ENCODE measurements at places on chromosomes 1 and 21.

DNA sequence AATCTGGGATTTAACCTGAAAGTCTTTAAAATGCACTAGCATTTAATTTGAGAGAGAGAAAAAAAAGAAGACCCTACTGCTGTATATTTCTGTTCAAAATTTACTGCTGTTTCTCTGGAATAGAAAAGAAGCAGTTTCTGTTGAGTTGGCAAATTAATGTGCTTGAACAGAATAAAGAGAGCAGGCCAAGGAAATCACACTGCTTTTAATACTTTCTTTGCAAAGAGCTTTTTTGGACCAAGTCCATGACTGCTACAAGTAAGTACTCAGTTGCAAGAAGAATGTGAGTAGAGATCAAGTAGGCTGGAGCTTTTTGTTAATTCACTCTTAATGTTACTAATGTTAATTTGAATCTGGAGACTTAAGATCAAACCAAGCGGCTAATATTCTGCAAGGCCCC is 336.2 kb upstream of the SGIP1 start:
- DNase-seq: no peak

DNA sequence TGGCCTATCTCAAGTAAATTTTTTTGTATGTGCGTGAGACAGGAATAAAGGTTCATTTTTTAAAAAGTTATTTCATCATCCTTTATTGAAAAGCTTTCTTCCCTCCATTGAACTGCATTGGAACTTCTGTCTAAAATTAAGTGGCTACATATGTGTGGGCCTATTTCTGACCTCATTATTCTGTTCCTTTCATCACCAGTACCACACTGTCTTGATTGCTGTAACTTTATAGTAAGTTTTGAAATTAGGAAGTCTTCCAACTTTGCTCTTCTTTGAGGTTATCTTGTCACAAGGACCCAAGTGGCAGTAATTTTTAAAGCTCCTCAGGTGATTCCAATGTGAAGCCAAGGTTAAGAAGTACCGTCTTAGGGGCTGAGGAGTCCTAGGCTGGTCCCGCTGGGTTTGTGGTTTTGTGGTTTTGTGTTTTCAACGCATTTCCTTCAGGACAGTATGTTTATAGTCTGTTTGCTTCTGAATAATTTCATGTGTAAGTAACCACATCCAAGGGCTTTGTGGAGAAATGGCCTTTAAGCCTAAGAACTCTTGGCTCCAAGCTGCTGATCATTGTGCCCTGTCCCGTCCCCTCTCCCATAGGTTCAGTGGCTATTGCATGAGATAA is 12.4 kb upstream of the SCAF4 start:
- DNase-seq: no peak

DNA sequence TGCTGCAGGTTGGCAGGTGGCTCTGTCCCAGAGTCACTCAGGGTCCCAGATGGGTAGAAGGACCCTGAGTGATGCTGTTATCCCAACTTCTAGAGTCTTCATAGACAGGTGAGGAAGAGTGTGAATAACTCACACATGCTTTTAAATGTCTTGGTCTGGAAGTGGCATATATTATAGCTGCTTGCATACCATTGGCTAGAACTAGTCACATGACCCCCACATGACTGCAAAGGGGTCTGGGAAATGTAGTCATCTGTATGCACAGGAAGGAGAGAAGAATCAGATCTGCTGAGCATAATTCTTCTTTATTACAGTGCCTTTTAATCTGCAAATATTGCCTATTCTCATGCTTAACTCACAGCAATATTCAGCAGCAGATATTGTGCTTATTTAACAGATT is 28.2 kb upstream of the KLHDC7A start:
- DNase-seq: no peak

DNA sequence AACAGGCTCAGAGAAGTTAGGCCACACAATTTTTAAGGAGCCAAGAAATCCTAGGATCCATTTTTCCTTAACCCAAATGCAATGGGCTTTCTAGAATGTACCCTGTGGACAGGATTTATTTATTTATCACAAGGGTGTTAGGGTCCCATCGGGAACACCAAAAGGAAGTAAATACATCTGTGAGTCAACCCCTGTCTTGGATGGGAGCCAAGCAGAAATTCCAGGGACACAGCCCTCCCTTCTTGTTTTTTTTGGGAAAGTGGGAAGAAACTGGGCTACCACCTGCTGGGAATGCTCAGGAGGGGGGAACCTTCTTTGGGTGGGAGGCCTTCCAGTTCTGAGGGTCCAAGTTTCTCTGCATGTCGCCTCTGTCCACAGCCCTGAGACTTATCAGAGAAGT is 1.3 kb downstream of the CRNN start:
- DNase-seq: no peak

DNA sequence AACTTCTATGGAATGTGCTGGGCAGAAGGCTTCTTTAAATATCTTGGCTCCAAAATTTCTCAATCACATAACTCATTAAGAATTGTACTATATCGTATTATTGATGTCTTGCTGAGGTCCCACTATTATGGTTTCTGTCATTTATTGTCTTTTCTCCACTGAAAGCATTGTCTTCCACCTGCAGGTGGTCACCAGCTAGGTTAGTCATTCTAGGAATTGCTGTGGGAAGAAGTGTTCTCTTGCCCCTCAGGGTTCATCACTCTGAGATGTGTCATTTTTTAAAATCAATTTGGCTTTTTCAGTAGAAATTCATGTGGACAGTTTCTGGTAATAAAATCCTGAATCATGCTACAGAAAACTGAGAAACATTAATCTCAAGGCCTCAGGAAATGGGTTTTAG is 66.1 kb downstream of the NCAM2 start:
- no peak for DNase-seq

GRCh38 chr1:11107599-11107998 is 7.9 kb upstream of the EXOSC10 start:
- no peak for DNase-seq

GRCh38 chr21:26225046-26225445 is 54.5 kb upstream of the APP start:
- DNase-seq: no peak

- no peak for DNase-seq
These were observed 268.8 kb upstream of the CSF3R start for GRCh38 chr1:36751525-36751924.

- DNase-seq: no peak
These were observed 217.7 kb downstream of the RERE start for GRCh38 chr1:8599646-8600212.

DNA sequence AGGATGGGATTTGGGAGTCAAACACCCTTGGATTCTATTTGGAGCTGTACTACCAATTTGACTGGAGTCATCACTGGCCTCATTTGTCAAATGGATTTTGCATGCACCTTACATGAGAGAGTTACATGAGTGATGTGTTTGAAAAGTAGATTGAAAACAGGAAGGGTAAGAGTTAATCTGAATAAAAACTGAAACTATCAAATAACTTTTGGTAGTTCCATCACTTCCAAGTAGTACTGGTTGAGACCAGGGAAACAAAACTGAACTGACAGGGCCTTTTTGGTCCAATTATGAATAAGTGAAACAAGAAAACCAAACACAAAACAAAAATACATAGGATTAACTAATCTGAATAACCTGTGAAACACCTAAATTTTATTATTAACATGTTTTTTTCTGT is 30.2 kb downstream of the NUCKS1 start:
- DNase-seq: no peak

DNA sequence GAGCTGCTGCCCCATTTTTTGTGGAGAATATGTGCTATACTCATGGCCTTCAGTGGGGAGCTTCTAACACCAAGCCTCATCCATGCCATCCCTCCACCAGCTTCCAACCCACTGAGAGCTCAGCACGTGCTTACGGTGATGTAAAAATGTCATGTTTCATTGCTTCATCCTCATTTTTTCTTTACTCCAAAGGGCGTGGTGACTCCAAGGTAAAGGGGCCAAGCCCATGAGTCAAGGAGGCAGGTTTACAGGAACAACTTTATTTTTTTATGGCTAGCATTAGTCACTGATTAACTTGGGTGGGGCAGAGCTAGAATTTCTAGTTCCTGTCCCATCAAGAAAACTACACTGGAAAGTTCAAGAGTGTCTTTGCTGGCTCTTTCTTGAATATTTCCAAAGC is at the start of gene C1orf226:
TSS of gene C1orf226 (plus strand) at position 346 of the 400 bp plus-strand sequence. CDS start 174 bp downstream, outside the sequence.
- DNase-seq: no peak

GRCh38 chr21:17455028-17455353 is 57.9 kb upstream of the CXADR start:
- no peak for DNase-seq

- DNase-seq: peak; percentile 75
These were observed 6.1 kb upstream of the IGFN1 start for GRCh38 chr1:201184307-201185122.

DNA sequence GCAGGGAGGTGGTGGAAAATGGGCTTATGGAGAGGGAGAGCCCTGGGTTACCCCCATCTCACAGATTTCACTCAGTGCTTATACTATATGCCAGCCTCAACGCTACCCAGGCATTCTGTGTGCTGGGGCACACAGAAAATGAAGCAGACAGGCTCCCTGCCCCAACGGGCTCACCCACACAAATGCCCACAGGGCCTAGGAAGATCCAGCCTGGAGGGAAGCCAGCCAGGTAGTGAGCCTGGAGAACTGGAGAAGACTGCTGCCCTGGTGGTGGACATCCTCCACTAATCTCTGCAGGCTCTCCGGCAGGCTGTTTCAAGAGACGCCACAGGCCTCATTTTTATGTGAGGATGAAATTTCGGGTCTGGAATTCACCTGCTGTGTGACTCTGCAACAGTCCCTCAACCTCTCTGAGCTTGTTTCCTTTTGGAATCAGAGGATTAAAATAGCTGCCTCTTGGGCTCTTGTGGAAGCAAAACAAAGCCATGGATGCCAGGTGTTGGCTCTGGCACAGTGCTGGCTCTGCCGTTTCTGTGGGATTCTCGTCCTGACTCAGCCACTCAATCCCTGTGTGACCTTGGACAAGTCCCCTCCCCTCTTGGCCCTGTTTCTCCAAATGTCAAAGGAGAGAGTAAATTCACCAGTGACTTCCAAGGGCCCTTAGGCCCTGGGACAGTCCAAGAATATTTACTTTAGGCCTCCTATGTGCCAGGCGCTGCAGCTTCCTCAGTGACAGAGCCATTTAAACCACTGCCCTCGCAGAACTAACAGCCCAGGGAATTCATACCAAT is 3.6 kb downstream of the PAQR7 start:
- DNase-seq: no peak

DNA sequence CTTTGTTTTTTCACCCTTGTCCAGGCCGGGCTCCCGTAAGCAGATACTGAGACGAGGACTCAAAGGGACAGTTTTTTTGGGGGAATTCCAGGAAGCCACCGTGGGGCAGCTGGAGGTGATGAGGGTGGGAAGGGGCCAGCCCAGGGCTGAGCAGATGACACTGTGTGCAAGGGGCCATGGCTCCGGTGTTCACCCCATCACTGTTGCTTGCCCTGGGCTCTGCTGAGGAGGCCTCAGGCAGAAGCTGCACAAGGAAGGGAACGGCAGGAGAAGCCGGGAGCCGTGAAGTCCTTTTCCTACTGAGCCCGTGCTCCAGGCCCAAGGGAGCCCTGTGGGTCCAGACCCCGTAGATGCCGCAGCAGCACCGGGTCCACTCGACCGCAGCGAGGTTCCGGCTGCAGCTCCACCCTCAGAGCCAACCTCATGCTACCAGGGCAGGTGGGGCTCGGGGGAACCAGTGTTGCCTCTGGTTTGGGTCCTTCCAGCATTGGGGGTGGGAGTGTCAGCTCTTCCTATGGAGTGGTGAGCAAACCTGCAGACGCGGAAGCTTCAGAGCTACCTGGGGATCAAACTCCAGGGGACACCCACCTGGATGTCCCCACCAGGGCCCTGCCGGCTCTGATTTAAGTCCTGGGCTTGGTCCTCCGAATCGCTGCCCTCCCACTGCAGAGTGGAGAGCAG is 4.3 kb upstream of the CALML6 start:
- no peak for DNase-seq

DNA sequence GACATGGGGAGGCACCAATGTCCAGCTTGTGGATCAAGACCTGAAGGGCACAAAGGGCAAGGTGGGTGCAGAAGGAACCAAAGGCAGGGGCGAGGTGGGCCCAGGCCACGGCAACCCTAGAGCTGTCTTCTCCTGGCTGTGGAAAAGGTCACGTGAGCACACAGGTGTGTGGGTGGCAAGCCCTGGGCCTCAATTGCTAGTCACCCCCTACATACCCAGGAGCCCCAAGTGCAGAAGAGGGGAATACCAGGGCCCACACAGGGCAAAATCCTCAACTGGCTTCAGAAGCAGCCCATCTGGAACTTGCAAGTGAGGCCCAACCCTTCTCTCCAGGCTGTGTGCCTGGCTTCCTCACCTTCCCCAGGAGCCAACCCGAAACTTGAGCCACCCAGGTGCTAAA is 25.6 kb downstream of the ZBTB17 start:
- no peak for DNase-seq

GRCh38 chr1:155893389-155894142 is 17.6 kb downstream of the RIT1 start:
- DNase-seq: no peak

DNA sequence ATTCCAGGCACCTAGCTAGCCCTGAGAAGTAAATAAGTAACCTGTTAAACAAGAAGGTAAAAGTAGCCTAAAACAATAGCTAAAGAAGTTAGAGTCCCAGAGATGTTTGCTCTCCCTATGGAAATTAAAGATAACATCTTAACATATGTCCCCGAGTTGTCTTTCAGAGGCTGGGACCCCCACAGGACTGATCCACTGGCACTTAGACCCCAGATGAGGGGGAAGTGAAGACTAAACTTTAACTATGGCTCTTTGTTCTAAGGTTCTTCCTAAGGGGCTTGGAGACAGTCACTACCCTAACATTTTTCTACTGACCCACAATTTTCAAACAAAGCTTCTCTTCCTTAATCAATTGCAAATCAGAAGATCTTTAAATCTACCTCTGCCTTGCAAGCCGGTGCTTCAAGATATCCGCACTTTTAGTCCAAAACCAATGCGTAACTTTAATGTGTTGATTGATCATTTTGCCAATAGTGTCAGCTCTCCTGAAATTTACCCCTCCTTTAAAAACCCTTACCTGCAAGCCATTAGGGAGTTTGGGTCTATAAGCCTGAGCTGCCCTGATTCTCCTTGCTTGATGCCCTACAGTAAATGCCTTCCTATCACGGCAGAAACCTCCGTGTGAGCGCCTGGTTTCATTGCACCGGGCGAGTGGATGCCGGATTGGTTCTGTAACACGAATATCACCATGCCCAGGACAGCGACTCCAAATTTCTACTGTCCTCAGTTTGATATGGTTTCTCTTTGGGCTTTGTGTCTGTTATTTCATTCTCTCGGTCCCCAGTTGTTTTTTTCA is 404.4 kb downstream of the SIPA1L2 start:
- no peak for DNase-seq

GRCh38 chr1:24080131-24080530 is 31.8 kb downstream of the MYOM3 start:
- no peak for DNase-seq

- DNase-seq: no peak
These were observed 30.9 kb upstream of the NEXN start for GRCh38 chr1:77857552-77857951.

DNA sequence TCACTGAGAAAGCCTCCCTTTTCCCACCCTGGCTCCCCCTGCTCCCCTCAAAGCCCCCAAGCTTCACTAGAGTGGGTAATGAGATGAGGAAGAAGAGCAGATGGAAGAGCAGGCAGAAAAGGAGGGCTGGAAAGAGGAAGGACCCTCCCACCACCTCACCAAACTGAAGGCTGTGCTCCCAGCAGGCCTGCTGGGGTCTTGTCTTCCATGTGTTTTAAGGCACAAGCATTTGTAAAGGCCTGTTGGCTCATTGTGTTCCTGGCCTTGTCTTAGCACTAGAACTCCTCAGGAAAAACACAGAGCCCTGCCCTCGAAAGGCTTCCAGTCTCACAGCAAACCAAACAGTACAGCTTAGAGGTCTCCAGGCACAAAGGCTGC is 51.5 kb downstream of the TOMM20 start:
- no peak for DNase-seq
